ENCODE measurements at places on chromosomes 2 and 18.
A peak's percentile ranks its signal among the peaks of the same experiment; 100 is the strongest.

DNA sequence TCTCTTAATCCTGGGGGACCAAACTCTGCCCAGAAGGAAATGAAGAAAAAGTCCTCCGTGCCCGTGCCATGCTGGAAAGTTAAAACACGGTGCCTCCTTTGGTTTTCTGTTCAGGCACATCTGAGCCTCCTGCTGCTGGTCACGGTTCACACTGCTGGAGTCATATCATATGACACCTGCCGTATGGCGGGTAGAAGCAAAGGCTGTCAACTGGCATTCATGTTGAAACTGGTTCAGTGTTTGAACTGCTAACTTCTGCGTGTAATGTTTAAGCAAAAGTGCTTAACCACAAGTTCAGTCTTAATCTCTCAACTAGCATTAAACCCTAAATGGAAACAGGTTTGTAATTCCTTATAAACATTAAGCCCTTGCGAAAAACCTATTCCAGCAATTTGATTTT, 3.1 kb downstream of the STK39 start:
- DNase-seq, result peak; percentile 66

DNA sequence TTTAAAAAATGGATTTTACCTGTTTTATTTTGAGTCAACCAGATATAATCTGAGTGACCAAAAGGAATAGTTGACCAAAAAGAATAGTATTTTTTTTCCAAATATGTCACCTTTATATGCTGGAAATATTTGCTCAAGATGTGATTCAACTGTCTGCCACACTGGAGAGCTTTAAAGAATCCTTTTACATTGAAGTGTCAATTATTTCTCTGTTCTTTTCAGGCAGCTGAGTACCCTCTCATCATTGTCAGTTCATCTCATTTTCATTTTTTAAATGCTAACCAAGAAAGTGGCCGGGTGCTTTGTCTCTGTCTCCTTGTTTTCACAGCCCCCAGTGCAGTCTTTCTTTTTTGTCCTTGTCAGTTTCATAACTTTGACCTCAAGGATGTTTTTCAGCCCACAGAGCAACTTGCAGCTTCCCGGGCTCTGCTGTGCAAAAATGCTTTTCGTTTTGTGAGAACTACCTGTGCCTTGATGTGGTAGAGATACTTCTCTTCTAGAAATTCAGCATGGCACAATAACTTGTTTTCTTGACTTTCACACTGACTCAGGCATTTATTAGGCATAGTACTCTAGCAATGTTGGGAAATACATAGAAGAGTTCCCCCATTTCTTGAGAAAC, 23.4 kb upstream of the CERS6 start:
- peak; percentile 56 for DNase-seq

DNA sequence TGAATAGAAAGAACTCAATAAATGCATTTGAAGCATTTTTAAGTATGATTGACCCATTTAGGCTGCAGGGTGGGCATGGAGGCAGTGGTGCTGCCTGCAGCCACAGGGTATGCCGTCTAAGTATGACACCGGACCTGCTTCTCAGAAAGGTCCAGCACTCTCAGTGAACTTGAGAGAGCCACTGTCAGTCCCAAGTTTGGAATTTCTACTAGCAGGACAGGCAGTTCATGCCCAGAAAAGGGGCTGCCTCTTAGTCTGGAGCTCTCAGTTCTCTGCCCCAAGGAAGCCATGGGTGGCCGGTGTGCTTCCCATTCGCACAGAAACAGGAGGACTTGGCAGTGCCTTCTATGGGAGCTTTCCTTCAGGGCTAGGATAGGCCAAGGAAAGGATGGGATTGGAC, 24.0 kb upstream of the MYCN start:
- DNase-seq, result no peak

GRCh38 chr2:145822892-145823534, 1303.1 kb upstream of the ZEB2 start:
- DNase-seq, result no peak
